ENCODE measurements at places on chromosomes 2 and 18.

DNA sequence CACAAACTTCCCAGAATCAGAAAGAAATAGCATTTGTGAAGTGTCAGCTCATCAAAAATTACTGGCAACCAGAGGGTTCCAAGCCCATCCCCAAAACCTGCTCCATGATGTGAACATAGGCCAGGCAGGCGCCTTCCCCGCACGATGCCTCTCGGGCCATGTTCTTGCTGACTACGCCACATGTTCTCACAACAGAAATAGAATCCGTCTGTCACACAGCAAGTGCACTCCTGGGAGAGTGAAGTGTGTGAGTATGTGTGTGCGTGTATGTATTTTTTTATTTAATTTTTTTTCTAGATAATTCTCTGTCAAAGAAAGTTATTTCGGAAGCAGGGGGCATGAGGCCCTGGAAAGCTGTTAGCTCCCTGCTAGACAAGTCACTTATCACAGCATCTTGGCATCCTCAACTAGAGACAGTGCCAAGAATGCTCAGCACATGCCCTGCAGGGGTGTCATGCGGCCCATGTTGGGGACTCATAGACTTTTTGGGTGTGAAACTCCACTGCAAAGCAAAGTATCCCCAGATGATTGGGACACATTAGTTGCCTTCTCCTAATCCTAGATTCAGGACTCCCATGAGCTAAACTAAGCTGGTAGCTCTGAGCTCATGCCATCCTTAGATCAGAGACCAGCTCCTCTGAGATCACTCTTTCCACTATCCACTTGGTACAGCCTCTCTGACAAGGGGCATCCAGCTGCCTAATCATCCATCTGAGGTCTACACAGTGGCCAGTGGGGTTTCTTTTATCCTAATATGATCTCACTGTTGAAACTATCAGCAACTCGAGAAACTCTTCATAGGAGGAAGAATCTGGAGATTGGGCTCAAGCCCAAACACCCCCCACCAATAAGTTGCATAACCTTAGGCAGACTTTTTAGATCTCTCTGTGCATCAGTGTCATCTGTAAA is 53.2 kb upstream of the CYRIA start:
- DNase-seq: no peak

- no peak for DNase-seq
These were observed 88.3 kb downstream of the RHOB start for GRCh38 chr2:20534913-20535801.

- no peak for DNase-seq
These were observed 19.6 kb downstream of the ZNF2 start for GRCh38 chr2:95185197-95185596.

GRCh38 chr2:71346065-71346464 is 14.5 kb downstream of the ZNF638 start:
- DNase-seq: no peak
